ENCODE measurements at places on chromosomes 16 and 17. TPM values are rescaled to one million over a fixed set of nuclear protein-coding genes. Genes with fewer than 3 reads are reported as not detected.
A peak's percentile ranks its signal among the peaks of the same experiment; 100 is the strongest.

DNA sequence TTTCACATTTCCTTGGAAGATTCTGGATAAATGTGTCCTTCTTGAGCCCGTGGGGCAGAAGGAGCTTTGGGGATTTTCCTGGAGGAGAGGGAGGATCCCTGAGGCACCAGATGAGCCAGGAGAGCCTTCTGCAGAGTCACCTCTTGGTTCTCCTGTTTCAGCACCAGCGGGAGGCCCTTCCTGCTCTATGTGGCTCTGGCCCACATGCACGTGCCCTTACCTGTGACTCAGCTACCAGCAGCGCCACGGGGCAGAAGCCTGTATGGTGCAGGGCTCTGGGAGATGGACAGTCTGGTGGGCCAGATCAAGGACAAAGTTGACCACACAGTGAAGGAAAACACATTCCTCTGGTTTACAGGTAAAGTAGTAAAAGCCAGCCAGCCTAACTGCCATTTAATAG, 77.1 kb downstream of the ARSG start:
- no peak for DNase-seq

GRCh38 chr17:76276461-76277299, 11.5 kb downstream of the UBALD2 start:
- no peak for DNase-seq

- DNase-seq: no peak
These were observed 19.2 kb downstream of the FAM234A start for GRCh38 chr16:253833-254232.

GRCh38 chr17:58487589-58488427, at the start of gene HSF5:
Gene HSF5, minus strand, starts transcription at chr17:58488408. Its CDS starts 134 bp downstream, at chr17:58488274.
- peak; percentile 75 for DNase-seq

DNA sequence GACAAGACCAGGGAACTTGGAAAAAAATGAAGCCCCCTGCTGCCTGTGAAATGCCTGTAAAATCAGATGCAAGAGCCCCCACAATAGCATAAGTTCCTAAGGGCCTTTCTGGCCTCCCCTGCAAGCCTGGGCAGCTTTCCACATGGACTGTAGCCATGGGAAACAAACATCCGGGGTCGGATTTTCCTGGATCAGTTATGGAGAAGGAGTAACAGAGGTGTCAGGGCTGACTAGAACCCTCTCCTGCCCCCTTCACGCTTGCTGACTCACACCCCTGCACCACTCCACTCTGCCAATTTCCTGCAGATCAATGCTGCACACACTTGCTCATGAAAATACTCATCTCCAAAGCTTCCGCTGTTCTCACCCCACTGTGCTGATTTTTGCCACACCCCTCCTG, 258.6 kb downstream of the CBLN1 start:
- DNase-seq: no peak

DNA sequence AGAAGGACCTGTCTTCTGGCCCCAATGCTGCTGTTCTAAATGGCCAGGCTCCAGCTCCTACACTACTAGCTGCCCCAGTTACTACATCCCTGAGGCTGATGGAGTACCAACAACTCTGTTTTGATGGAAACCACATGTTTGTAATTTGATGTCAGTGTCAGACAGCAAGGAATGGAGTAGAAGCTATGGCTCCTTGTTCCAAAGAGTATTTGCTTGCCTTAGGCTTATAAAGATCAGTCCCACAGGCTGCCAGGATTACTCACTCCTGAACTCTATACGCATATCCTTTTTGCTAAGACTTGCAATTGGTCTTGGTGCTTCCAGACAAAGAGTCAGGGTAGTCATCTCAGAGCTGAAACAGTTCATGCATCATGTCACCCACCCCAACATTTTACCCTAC, 139.6 kb downstream of the HS3ST3A1 start:
- DNase-seq: no peak

- no peak for DNase-seq
These were observed 5.4 kb downstream of the ABCC1 start for GRCh38 chr16:15954814-15955151.

DNA sequence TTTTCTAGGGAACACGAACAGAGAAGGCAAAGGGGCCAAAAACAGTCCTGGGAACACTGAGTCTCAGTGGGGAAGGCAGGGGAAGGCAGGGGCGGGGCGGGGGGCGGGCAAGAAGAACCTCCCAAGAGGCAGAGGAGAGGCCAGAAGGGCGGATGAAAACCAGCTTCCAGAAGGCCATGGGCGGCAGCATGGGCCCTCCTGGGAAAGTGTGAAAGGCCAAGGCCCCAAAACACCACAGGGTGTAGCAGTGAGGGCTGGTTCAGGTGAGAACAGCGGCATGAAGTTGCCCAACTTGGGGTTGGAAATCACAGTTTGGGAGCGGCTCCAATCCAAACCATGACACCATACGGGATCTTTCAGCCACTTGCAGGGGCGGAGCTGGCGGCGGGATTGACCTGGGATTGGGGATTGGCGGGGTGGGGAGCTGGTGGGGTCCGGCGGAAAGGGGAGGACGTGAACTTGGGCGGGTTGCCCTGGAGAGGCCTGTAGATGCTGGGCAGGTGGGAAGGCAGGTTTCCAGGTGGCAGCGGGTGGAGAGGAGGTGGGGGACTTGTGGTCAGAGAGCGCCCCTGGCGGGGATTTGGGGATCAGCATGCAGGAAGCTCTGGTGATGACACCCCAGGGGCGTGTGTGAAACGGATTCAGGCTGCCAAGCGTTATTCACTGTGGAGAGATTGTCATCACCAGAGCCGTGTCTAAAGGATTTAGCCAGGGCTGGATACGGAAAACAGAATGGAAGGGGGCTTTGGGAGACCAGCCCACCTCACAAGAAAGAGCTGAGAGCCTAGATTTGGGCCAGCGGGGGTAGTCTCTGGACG, 80.9 kb downstream of the ARHGAP23 start:
- peak; percentile 78 for DNase-seq

GRCh38 chr17:16915752-16916556, 56.0 kb downstream of the TNFRSF13B start:
- DNase-seq: peak; percentile 50

The KRTAP1-1 gene
- total RNA-seq: not detected

The PTGES3L gene
- 0.39 TPM for total RNA-seq

The FHOD1 gene
- 92.8 TPM for total RNA-seq

The MEOX1 gene
- 5.2 TPM for total RNA-seq
